ENCODE measurements at places on chromosomes 11 and 22.

- DNase-seq, result no peak
Observed at GRCh38 chr11:16881074-16881709, 133.0 kb downstream of the PLEKHA7 start.

- no peak for DNase-seq
Observed at GRCh38 chr11:12598330-12599256, 75.6 kb upstream of the TEAD1 start.

DNA sequence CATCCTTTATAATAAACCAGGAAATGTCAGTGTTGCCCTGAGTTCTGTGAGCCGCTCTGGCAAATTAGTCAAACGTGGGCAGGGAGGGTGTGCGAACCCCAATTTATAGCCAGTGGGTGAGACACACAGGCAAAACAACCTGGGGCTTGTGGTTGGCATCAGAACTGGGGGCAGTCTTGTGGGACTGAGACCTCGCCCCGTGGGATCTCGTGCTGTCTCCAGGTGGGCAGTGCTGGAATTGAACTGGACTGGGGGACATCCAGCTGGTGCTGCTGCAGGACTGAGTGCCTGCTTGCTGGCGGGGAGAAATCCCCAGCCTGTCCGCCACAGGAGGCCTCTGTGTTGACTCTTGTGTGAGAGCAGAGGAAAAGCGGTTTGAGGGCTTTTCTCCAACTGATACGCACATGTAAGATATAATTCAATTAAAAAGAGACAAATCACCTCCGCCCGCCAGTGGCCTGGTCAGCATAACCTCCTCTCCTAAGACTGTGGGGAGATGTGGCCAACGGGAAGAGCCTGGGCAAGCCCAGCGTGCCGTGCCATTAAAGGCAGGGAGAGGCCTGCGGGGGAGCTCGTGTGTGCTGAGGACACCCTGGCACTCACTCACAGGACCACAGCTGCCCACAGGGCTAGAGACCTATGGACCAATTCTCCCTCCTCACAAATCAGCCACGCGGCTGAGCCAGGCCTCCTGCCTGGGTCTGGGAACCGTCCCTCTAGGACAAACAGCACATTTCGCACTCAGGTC lies 18.4 kb downstream of the SULT4A1 start:
- no peak for DNase-seq

- no peak for DNase-seq
Observed at GRCh38 chr11:35017528-35018342, 101.3 kb downstream of the PDHX start.

DNA sequence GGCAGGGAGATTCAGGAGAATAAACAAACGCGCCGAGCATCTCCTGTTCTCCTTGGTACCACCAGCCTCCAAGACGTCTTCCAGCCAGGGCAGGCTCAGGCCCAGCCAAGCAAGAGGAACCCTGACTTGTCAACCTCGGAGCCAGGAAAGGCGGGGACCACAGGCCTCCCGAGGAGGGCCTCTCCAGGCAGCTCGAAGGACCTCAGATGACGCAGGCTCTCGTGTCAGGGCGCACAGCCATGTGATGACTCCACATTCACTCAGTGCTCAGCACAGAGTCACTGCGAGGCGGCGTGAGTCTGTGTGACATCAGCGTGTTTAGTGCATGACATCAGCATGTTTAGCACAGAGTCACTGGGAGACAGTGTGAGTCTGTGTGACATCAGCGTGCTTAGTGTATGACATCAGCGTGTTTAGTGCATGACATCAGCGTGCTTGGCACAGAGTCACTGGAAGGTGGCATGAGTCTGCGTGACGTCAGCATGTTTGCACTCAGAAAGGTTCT lies 241.4 kb downstream of the BRD1 start:
- DNase-seq, result no peak

DNA sequence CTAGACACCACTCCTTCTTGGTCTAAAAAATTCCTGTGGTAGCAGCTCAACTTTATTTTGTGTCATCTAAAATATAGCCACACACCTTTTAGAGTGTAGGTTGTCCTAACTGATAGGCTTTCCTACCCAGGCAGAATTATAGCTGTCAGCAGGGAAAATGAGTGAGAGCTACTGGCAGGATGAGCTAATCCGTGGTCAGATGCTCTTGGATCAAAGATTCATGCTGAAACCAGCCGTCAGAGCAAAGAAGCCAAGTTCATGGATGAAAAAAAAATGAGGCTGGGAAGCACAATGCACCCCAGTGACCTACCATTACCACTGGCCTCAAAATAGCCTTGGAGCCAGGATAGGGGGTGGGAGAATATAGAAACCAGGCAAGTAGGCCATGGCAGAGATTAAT lies 113.1 kb upstream of the BLID start:
- DNase-seq, result no peak

- DNase-seq, result no peak
Observed at GRCh38 chr11:119340335-119341221, at the start of gene C1QTNF5. TSS of gene C1QTNF5 (minus strand) at chr11:119340883. CDS start at chr11:119340397, 486 bp downstream.

DNA sequence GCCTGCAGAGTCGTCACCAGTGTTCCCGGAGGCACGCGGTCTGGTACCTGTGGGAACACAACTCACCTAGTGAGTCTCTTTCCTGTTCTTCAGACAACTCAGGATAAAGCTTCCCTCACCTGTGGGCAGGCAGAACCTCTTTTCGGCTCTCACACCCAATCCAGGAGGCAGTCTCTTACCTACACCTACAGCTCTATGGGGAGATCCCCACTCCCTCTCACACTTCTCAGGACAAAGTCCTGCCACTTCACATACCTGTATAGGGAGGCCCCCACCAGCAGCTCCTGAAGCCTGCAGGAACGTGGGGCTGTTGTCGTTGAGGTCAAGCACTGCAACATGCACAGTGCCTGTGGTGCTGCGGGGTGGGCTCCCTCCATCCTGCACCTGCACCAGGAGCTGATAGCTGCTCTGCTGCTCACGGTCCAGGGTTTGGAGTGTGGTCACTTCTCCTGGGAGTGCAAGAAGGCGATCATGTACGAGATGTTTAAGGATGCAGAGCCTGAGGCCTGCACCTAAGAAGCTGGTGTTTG lies 12.2 kb upstream of the TPP1 start:
- DNase-seq, result no peak

GRCh38 chr11:121703201-121703600 lies 250.4 kb upstream of the SORL1-AS1 start:
- DNase-seq, result no peak

DNA sequence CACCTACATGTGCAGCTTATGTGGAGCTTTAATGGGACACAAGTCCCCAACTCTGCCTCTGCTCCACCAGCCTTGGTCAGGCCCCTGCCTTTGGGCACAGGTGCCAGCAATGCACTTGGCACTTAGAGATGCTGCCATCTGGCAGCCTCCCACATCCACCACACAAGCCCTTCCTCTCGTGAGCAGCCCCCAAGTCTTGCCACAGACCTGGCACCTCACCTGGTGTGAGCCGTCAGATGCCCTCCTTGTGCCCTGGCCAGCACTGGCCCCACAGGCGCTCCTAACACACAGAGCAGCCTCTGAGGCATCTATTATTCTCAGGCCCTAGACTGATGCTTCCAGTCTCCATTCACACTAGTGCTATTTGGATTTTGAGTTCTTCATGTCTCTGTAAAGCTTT lies 24.5 kb upstream of the SERPIND1 start:
- no peak for DNase-seq

GRCh38 chr11:110356762-110357671 lies 60.6 kb upstream of the RDX start:
- no peak for DNase-seq

DNA sequence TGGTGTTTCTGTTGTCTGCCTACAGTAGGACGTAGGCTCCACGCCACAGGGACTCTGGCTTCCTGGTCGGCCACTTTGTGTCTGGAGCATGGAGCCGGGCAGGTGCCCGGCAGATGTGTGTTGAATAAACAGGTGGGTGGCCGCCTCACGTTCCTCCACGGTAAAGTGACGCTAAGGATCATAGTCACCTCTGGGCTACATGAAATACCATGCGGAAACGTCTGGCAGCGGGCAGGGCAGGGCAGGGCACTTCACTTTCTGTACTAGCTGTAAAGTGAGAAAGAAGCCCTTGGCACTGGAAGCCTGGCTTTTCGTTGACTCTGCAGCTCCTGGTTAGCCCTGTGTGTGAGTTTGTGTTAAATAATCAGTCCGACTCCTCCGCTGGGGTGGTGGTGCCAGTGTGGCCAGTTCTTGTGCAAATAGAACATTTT lies 52.4 kb downstream of the MCM5 start:
- no peak for DNase-seq

- no peak for DNase-seq
Observed at GRCh38 chr11:2987881-2988861, 4.0 kb downstream of the NAP1L4 start.

DNA sequence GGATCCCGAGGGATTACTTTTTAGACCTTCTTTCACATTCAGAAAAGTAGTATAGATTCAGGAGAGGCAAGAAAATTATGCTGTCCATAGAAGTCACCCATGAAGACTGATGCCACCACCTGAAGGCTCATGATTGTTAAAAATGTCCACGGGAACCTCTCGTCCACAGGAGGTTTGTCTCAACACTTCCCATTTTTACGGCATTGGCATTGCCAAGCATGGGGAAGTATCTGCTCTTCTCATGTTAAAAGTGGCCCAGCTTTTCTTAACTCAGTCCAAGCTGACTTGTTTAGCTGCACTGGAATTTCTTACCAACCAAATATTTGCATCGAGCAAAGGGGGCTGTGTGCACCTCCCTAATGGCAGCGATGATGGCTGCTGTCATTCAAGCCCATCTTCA lies 9.6 kb downstream of the CDPF1 start:
- no peak for DNase-seq

- no peak for DNase-seq
Observed at GRCh38 chr11:5203366-5203765, 2.9 kb upstream of the OR51V1 start.

- DNase-seq, result no peak
Observed at GRCh38 chr22:19994851-19995610, 21.6 kb downstream of the ARVCF start.

GRCh38 chr22:38706101-38706900 lies 557 bp downstream of the GTPBP1 start:
- DNase-seq, result peak; percentile 16

- no peak for DNase-seq
Observed at GRCh38 chr22:27131346-27131745, 474.0 kb downstream of the MIAT start.

GRCh38 chr22:38107692-38108515 lies 2.6 kb downstream of the BAIAP2L2 start:
- DNase-seq, result no peak

GRCh38 chr11:65488273-65489034 lies 10.4 kb upstream of the MALAT1 start:
- DNase-seq, result no peak

DNA sequence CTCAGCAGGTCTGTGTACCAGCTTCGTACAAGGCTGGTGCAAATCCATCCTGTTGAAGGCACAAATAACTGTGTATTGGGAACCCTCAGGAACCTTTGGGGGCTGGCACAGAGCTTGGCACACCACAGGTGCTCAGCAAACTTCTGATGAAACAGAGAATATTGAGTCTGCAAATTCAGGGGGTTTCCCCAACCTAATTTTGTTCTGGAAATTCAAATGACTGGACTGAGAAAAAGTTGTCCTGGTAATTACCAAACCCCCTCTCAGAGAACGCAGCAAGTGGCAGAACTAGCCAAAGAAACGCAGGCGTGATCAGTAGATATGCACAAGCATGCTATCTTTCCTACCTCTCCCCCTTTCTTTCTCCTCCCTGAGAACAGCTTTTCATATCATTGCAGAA lies 47.6 kb downstream of the LIF start:
- DNase-seq, result no peak

DNA sequence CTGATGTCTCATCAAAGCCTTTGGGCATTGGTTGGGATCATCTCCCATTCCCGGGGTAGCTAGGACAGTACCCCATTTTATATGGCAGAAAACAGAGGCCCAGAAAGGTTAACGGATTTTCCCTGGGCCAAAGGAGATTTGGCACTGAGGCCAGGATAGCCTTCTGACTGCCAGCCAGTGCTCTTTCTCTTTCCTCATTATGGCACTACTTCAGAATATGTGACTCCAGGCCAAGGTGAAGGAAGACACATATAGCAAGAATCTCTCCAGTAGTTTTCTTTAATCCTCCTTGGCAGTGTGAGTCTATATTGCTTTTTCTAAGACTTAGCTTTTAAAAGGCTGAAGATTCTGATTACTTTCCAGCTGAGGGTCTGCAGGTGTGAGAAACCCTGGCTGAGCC lies 94.8 kb upstream of the AMOTL1 start:
- DNase-seq, result no peak

GRCh38 chr22:27022896-27023361 lies 365.5 kb downstream of the MIAT start:
- no peak for DNase-seq

DNA sequence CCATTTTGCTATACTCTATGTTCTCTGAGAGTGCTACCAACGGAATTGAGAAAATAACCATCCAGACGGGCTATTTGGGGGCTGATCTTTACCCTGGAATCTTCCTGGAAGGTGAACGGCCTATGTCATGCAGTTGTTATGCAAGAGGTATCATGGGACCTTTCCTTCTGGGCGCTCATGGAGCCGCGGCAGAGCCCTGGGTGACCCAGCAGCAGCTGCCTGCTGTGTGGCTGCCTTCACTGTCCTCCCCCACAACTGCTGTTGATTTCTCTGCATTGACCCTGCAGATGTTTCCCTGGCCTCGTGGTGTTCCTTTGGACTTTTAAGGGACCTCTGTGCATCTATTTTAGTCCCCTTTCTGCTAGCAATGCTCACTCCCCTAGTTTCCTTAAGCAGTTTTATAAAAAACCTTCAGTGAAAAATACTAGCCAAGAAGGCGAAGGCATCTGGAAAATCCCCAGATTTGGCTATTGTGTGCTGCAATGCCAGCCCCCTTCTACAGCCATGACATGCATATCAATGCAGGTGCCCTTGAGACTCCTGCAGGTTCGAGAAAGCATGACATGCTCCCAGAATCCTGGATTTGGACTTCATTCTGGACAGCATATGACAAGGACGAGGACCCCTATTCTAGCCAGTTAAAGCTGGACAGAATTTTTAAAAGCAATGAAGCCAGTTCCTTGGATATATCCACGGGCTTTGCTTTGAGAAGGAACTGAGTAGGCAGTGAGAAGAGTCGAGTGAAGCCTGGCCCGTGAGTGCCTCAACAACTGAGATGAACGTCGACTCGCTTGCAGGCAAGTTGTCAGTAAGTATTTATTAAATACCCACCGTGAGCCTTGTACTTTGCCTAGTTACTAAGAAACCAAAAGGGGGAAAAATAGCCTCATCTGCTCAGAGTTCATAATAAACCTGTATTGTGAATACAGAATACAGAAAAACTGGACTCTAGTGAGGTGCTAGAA lies at the start of gene SLC25A18:
Gene SLC25A18, plus strand, starts transcription at position 593 of the 965 bp plus-strand sequence. CDS start 16,447 bp downstream, outside the sequence.
- no peak for DNase-seq

Data from esophagus squamous epithelium (tissue), 5 donors.